ENCODE measurements at places on chromosomes 2 and 18.

DNA sequence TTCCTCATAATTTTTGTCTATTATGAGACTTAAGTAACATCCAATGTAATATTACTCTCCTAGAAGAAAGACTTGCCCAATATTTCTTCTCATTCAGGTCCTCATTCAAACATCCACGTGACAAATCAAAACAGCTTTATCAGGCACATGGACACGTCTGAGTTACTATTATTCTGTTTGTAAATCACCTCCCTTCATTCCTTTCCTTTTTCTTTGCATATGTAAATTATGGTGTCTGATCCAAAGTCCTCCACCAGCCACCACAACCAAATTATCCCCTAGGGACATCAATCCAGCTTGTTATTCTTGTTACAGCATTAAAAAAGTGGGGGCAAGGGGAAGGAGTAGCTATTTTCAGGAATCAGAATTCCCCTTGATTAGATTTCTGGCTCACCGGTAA, 7.1 kb downstream of the TMEM163 start:
- DNase-seq, result no peak

GRCh38 chr2:207260947-207261346, 95.2 kb upstream of the KLF7 start:
- DNase-seq, result no peak

DNA sequence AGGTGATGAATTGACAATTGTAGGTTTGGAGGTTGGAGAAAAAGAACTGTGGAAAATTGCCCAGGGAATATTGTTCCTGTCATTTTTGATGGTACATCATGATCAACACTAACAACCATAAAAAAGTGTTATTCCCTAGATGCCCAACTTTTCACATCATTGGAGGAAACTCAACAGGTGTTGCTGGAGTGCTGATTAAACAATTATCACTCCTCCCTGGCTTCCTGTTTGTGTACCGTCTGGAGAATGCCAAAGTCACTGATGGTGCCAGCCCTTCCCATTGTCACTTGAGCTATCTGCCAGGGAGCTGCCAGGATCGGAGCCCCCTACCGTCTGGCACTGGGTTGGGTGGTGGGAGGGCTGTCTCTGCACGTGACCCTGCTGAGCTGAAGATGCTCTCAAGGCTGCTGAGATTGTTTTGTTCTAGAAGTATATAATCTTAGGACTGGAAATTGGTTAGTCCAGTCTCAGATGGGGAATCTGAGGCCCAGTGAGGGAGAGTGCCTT, 156.9 kb downstream of the PRKCE start:
- no peak for DNase-seq

GRCh38 chr2:44112096-44112495, 56.6 kb upstream of the PPM1B start:
- no peak for DNase-seq

DNA sequence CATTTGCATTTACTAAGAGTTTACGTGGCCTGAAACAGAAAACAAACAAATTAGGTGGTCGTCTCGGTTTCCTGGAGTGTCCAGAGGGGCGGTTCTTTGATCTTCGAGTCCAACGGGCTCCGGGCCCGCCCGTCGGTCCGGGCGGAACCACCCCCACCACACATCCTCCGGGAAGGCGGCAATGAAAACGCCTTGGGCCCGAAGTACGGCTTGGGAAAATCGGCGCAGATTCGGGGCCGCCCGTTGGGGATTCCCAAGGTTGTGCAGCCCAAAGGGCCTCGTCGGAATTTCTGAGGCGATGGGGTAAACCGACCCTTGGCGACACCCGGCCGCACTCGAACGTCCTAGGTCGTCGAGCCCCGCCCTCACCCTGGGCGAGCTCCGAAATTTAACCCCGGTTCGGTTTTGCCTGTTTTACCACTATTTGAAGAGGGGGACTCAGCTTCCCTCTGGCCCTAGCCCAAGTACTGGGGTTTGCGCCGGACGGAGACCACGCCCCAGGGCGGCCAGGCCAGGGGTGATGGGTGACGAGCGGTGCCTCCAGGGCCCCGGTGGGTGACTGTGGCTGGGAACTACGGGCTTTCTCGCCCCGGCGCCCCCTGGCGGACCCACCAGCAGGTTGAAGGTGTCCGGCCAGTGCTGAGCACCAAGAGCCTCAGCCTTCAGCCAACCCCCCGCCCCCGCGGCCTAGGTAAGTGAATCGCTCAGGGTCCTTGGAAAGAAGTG, 1.9 kb upstream of the CFAP53 start:
- peak; percentile 87 for DNase-seq

GRCh38 chr2:138534791-138535190, 33.2 kb downstream of the SPOPL start:
- no peak for DNase-seq

GRCh38 chr2:142580691-142581090, 296.8 kb upstream of the KYNU start:
- DNase-seq, result no peak

DNA sequence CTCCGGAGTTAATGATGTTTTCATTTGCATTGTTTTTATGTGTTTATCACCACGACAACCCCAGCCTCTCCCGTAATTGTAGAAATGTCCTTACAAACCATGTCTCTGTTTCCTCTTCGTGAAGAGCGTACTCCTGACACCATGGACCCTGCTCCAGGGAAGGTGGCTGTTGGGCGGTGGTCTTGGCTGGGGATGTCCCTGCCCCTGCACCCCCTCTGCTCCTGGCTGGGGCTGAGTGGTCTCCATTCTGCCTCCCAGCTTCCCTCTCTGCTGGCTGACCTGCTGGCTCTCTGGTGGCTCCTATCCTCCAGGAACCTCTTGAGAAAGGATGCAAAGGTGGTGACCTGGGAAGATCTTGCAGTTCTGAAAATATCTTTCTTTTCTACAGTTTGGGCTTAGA, 81.1 kb downstream of the ASB1 start:
- DNase-seq, result peak; percentile 54

GRCh38 chr18:67219821-67220220, 296.7 kb downstream of the DSEL start:
- DNase-seq, result no peak

- DNase-seq, result no peak
Observed at GRCh38 chr2:73704285-73704684, 32.9 kb downstream of the TPRKB start.

DNA sequence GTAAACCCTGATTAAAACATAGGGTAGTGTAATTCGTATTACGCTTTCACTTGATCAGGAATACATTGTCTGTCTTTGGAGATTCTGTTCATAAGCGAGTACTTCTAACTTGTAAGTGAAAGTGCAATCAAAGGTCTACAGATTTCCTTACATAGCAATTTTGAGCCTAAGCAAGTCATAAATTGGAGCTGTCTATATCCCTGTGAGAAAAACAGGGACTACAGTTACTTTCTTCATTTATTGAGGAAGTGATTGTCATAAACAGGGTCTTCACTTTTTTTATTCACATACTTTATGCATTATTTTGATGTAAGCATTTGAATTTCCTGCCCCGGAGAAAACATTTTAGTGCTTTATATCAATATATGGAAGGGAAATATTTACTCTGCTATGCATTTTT, 670.4 kb downstream of the CBLN2 start:
- DNase-seq, result no peak

- DNase-seq, result no peak
Observed at GRCh38 chr2:187008111-187008510, 159.1 kb upstream of the ZSWIM2 start.

DNA sequence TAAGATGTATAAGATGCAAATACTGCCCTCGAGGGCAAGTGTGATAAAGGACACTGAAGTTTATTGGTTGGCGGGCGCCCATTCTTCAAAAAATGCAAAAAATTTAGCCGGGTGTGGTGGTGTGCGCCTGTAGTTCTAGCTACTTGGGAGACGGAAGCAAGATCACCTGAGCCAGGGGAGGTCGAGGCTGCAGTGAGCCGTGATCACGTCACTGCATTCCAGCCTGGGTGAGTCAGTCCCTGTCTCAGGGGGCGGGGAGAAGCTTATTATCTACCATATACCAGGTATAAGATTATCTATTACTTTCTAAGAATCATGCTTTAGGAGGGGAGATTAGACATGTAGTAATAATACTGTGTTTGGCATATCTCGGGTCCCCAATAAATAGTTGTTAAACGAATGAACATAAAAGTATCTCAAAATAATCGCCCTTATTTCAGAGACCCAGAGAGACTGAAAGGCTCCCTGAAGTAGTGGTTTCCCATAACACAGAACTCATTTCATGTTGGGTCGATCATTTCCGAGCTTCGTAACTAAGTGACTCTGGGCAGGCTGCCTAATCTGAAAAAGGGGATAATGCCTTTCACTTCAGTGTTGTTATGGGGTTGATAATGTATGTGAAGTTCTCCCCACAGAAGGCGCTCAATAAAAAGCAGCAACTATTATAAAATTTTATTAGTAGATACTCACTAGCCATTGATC, 1.2 kb upstream of the SELENOI start:
- DNase-seq, result no peak

GRCh38 chr2:191642541-191642940, 35.4 kb upstream of the NABP1 start:
- no peak for DNase-seq

DNA sequence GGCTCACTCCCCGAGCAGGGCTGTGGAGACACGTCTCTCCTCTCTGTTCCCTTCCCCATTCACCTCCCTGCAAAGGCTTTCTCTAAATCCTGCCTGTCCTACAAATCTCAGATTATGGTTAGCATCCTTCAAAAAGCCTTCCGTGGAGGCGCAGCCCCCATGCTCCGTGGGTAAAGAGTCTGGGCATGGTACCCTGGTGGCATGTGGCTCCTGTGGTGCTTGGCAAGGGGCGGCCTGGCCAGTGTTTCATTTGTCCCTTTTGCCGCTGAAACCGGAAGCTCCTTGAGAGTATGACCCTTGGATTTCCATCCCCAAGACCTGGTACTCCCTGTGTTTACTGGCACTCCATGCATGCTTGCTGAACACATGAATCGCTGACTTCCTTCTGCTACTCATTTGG, 839.3 kb upstream of the SALL3 start:
- no peak for DNase-seq

GRCh38 chr2:66030553-66030952, 404.4 kb upstream of the MEIS1 start:
- DNase-seq, result no peak

DNA sequence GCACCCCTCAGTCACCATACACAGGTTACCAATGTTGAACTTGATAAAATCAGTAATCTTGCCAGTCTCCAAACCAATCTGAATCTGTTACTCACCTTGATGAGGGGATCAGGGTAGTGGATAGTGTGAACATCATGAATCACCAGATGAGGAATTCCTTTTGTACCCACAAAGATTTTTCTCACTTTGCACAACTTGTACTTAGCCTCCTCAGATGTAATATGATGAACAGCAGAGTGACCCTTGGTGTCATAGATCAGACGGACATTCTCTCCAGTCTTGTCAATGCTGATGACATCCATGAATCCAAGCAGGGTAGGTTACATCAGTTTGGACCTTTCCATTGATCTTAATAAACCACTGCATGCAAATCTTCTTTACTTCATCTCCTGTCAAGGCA, 54.7 kb downstream of the MDH1 start:
- no peak for DNase-seq

DNA sequence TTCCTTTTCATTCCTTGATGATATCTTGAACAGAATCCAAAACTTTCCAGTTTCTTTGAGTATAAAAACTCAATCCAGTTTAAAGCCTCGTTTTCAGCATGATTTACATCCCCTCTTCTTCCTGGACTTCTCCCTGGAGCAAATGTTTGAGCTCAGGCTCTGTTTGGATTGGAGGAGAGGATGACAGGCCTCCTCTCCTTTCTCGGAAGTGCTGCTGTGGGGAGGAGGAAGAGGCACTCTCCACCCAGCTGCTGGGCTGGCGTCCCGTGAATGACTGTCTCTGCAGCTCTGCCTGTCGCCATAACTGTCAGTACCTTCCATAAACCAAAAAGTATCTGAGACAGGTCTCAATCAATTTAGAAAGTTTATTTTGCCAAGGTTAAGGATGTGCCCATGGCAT, 238.2 kb upstream of the AGAP1 start:
- DNase-seq, result no peak

DNA sequence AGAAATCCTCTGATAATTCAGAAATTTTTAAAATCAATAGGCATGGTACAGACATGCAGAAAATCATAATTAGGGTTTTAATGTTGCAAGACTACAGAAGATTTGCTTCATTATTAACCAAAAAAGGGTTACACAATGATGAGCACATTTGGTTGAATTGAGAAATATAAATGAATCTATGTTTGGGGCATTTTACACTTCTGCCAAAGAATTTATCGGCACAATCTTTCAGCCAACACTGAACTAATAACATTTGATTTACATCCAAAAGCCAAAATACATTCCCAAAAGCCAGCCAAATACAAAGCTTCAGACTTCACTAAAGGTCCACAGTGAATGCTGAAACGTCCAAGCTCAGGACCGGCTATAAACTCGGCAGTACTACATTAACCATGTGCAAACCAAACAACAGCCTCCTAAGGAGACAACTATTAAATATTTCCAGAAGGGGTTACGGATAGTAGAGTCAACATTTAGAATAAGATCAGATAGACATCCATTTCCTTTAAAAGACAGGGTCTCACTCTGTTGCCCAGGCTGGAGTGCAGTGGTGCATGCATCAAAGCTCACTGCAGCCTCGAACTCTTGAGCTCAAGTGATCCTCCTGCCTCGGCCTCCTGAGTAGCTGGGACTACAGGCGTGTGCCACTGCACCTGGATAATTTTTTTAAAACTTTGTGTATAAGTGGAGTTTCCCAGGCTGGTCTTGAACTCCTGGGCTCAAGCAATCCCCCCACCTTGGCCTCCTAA, 29.4 kb downstream of the SPRED2 start:
- no peak for DNase-seq

- no peak for DNase-seq
Observed at GRCh38 chr18:24396082-24396633, 1.5 kb downstream of the OSBPL1A start.

GRCh38 chr2:177530561-177530960, 138.0 kb downstream of the AGPS start:
- no peak for DNase-seq

DNA sequence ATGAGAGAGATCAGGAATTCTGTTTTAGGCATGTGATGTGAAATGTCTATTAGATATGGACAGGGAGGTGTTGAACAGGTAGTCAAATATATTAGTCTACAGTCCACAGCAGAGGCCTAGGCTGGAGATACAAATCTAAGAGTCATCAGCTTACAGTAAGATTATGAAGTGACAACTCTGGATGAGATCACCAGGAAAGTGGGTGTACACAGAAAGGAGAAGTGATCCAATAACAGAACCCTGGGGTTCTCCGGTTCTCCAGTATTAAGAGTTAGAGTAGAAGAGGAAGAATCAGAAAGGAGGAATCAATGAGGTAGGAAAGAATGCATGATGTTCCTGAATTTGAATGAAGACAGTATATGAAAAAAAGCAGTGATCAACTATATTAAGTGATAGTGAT, 362.3 kb downstream of the FIGN start:
- no peak for DNase-seq
